ENCODE measurements at places on chromosomes 13 and 19. TPM values are rescaled to one million over a fixed set of nuclear protein-coding genes. Genes with fewer than 3 reads are reported as not detected.

- DNase-seq: no peak
Measured at GRCh38 chr13:113742445-113743120, 16.4 kb upstream of the TMEM255B start.

The APC2 gene
- total RNA-seq: 0.03 TPM

GRCh38 chr13:75873494-75873893, 237.4 kb downstream of the LMO7 start:
- DNase-seq: no peak

DNA sequence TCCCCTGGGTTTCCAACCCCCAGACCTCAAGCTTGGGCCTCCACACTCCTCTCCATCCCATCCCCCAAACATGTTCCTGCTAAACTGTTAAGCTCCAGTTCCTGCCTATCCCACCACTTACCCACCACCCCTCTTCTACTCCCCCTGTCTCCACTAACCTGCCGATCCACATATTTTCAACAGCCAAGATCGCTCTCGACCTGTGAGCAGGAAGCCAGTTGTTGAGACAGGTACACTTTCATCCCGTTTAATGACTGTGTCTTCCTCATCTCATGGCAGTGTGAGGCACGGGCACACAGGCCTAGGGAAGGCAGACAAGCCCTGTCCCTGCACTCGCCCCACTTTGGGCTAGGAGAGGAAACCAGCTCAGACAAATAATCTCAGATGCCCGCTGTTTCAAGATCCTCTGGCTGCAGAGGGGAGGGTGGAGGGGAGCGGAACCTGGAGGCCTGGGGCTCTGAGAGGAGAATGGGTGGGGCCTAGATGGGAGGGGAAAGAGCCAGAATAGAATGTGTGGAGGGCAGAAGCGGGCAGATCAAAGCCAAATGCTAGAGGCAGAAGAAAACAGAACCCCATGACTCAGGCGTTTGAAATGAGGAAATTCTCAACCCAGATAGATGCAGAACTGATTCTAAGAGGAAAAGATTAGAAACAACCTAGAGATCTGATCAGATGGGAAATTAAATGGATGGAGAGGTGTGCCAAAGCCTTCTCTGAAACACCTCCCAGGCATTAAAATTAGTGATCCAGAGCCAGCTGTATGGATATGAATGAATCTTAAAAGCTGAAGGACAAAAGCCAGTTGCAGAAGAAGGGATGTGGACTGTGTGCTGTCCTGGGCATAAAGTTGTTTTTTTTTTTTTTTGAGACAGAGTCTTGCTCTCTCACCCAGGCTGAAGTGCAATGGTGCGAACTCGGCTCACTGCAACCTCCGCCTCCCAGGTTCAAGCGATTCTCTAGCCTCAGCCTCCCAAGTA, 16.9 kb upstream of the CYP2S1 start:
- no peak for DNase-seq

DNA sequence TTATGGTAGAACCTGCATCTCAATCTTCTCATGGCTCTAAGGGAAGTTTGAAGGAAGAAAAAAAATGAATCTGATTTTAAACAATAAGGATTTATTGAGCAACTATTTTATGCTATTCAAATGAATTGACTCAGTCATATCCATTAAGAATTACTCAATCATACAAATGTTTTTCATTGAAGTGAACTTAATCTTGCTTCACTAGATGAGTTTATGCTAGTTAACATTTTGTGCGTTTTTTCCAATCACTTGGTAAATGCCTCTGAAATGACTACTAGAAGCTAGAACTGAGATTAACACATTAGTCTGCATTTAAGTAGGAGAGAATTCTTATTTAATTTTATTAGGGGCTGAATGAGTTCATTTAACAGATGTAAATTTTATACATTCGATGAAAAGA, 25.2 kb downstream of the RXFP2 start:
- DNase-seq: no peak

DNA sequence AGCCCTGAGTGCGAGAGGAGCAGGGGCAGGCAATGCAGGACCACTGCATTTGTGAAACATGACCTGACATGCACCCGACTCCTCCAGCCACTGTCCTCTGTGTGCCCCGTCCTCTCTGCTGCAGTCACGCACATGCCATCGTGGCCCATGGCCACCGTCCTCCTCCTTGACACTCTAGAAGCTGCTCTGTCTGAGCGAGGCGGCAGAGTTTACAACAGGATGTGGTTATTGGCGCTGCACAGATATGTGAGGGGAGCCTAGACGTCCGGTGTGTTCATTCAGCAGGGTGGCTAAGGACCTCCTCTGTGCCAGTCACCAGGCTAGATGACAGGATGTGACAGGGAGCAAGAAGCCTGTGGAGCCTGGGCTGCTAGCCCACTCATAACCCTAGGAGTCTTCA, 277.8 kb downstream of the FOXO1 start:
- DNase-seq: peak; percentile 96

The YJEFN3 gene
- 7.4 TPM for total RNA-seq

- peak; percentile 68 for DNase-seq
Measured at GRCh38 chr19:14147797-14148605, 11.6 kb upstream of the ASF1B start.

DNA sequence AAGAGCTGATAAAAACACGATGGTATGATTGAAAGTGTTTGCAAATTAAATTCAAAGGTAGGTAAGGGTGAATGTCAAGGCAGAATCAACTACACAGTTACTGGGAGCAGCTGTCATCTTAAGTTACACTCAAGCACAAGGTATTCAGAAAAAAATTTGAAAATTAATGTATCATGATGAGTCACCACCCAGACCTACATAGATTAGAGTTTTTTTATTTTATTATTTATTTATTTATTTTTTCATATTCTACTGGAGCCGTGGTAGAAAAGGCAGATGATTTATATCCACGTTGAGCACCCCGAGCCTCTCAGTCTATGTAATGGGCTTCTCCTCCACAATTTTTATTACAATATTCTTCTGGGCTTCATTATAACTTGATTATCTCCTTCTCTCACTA, 728.9 kb upstream of the ARGLU1 start:
- no peak for DNase-seq

GRCh38 chr13:80040196-80040980, 300.5 kb downstream of the SPRY2 start:
- DNase-seq: no peak

DNA sequence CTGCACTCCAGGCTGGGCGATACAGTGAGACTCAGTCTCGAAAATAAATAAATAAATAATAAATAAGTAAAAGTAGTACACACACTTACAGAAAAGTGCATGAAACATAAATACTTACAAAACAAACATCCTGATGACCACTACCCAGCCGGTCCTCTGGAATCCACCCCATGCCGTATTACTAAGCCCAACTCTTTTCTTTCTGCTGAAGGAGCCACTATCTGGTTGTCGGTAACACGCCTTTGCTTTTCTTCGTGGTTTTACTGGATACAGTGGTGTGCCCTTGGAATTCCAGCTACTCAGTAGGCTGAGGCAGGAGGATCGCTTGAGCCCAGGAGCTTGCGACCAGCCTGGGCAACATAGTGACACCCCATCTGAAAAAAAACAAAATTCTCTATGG, 39.4 kb downstream of the CELF5 start:
- DNase-seq: no peak

- no peak for DNase-seq
Measured at GRCh38 chr19:55246462-55247451, 12.1 kb downstream of the PPP6R1 start.

The SHISA7 gene
- total RNA-seq: not detected

- no peak for DNase-seq
Measured at GRCh38 chr19:18165794-18166544, 7.6 kb upstream of the IFI30 start.

The DCT gene
- not detected for total RNA-seq

DNA sequence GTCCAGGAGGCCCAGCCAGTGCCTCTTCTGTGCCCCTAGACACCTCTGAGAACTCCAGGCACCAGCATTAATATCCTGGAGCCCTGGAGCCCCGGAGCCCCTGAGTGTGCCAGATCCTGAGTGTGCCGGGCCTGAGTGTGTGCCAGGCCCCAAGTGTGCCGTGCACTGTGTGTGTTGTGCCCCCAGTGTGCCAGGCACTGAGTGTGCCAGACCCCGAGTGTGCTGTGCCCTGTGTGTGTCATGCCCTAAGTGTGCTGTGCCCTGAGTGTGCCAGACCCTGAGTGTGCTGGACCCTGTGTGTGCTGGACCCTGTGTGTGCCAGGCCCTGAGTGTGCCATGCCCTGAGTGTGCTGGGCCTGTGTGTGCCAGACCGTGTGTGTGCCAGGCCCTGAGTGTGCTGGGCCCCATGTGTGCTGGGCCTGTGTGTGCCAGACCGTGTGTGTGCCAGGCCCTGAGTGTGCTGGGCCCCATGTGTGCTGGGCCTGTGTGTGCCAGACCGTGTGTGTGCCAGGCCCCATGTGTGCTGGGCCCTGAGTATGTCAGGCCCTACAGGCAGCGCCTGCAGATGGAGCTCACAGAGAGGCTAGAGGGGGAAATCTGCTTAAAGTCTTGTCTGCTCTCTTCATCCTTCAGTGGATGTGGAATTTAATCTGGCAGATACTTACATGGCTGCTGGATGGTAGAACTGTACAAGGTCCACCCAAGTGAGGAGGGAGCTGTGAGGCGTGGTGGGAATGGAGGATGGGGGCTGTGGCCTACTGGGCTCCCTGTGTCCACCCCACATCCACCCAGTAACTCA, 53.9 kb downstream of the C13orf46 start:
- peak; percentile 16 for DNase-seq

GRCh38 chr13:75647126-75647784, 11.1 kb downstream of the LMO7 start:
- DNase-seq: no peak

DNA sequence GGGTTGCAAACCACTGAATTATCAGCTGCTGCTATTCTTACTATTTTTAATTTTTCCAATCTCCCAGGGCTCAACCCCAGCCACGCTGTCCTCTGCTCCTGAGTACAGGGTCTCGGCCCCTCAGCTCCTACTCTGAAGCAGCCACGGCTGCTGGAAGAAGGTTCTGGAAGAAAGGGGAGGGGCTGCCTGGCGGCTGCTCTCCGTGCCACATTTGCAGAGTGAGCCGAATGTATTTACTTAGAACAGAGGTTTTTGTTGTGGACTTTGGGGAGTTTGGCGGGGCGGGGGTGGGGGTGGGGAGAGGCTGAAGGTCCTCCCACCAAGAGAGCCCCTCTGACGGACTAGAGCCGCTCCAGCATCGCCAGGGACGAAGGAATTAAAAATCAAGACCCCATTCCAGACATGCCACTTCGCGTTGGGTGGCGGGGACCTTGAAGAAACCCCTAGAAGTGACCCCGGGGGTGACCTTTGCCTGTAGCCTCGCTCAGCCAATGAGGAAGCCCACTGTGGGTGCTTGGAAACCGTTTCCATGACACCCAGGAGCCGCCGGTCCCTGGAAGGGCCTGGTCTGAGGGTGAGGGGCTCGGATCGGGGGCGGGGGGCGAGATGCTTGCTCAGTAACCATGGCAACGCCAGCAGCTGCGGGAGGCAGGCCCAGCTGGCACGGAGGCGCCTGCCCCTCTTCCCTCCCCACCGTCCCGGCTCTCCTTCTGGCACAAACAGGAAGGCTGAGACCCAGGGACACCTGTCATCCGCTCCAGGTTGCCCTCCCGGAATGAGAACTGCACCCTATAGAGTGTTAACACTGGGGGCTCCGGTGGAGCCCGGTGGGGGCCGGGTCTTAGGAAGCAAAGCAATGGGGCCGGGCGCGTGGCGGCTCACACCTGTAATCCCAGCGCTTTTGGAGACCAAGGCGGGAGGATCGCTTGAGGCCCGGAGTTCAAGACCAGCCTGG, 54.2 kb upstream of the PTPRS start:
- no peak for DNase-seq

The LIPE gene
- 41.5 TPM for total RNA-seq

The PSPN gene
- total RNA-seq: 1.8 TPM

DNA sequence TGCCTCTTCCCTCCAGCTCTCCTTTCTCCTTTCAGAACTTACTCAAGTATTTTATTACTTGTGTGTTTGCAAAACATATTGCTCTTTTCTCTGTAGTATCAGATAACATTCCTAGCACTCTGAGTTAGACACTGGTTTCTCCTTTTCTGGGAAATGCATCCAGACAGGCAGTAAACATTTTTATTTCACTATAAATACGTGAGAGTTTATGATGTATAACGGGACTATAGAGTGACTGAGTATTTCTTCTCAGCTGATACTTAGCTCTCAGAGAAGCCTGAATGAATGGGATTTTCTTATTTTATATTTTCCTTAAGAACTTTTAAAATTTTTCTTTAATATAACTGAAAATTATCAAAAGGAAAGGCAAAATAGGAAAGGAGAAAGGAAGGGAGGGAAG, 211.2 kb upstream of the EDNRB start:
- DNase-seq: no peak

The METTL21C gene
- not detected for total RNA-seq

GRCh38 chr19:30428092-30428680, 56.0 kb downstream of the ZNF536 start:
- DNase-seq: no peak

DNA sequence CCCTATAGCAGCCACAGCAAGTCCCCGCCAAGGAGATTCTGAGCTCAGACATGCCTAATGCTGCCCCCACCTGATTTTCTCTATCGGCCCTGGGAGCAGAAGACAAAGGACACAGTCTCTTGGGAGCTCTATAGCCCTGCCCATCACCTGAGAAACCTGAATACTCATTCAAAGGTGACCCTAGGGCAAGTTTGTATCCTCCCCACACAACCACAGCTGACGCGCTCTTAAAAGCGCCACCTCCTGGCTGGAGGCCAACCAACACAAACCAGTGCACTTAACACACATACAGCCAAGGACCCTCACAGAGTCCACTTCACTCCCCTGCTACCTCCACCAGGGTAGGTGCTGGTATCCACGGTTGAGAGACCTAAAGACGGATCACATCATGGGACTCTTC, 8.8 kb upstream of the IGFL4 start:
- DNase-seq: no peak

DNA sequence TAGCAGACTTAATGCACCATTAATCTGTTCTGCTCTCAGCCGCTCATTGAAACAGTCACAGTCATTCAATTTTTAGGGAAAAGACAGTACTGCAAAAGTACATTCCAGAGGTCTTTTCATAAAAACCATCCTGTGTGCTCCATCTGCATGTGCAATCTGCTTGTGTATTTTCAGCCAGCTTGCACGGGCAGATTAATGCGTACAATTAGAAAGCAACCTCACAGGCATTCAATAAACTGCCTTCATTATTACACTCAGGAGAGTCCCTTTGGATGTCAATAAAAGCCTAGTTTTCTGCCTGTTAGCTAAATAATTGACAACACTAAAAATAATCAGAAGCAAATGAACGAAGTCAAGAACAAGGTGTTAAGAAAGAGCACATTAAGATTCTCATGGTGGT, 41.9 kb downstream of the EPSTI1 start:
- no peak for DNase-seq

The CNN1 gene
- not detected for total RNA-seq

Data from activated CD8-positive, alpha-beta memory T cell treated with anti-CD3 and anti-CD28 coated beads, Interleukin-2, amount 10 ng/mL, durations not matched to agents 7 days and 5 days (primary cell).